ENCODE measurements at places on chromosomes 7 and 10.
A peak's percentile ranks its signal among the peaks of the same experiment; 100 is the strongest.

DNA sequence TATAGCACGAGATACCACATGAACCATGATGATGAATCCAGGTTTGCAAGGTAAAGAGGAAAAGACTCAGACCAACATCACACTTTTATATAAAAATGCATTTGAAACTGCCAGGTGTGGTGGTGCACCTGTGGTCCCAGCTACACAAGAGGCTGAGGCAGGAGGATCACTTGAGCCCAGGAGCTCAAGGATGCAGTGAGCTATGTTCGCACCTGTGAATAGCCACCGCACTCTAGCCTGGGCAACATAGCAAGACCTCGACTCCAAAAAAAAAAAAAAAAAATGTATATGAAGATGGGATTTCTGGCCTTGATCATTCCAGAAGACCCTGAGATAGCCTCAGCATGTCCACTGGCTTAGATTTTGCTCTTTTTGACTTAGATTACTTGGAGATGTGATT, 161.6 kb downstream of the PARD3 start:
- H3K27me3 ChIP-seq = no peaks in the 10 kb centered on the region
- no peak for DNase-seq
- no peaks in the 10 kb centered on the region for H3K4me1 ChIP-seq
- H3K36me3 ChIP-seq = no peaks in the 10 kb centered on the region
- no peak overlapping the region for H3K27ac ChIP-seq

GRCh38 chr7:92669616-92670165, 79.5 kb upstream of the FAM133B start:
- H3K27ac ChIP-seq = peak overlapping the region; percentile 82
- peaks cover 72% of the 10 kb centered on the region for H3K36me3 ChIP-seq
- H3K4me1 ChIP-seq = peaks cover 79% of the 10 kb centered on the region
- peak overlapping the region; percentile 27 for H3K4me3 ChIP-seq

- DNase-seq = no peak
- H3K4me1 ChIP-seq = no peaks in the 10 kb centered on the region
- H3K27ac ChIP-seq = no peak overlapping the region
- no peaks in the 10 kb centered on the region for H3K27me3 ChIP-seq
- no peak overlapping the region for H3K4me3 ChIP-seq
- no peaks in the 10 kb centered on the region for H3K36me3 ChIP-seq
Measured at GRCh38 chr10:126421756-126422256, 33.5 kb upstream of the ADAM12 start.

DNA sequence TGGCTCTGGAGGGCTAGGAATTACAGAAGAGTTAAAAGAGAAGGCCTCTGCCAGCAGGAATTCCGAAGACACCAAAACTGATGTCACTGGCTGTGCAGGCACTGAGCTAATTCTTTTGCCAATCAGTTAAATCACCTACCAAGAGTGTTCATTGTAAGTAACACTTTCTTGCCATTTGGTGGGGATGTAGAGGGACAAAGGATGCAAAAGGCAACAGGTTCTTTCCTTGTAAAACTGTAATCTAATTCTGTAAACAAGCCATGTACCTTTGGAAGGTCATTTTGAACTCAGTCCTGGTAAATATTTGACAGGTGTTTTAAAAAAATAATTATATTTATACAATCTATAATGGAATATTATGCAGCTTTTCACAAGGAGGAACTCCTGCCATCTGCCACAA, 438.4 kb downstream of the AUTS2 start:
- no peak for DNase-seq
- H3K4me3 ChIP-seq = no peak overlapping the region
- H3K27ac ChIP-seq = no peak overlapping the region
- H3K36me3 ChIP-seq = no peaks in the 10 kb centered on the region
- H3K27me3 ChIP-seq = no peaks in the 10 kb centered on the region
- no peaks in the 10 kb centered on the region for H3K4me1 ChIP-seq

GRCh38 chr7:94445696-94446194, 51.0 kb downstream of the COL1A2 start:
- no peaks in the 10 kb centered on the region for H3K4me1 ChIP-seq
- no peak for DNase-seq
- H3K4me3 ChIP-seq = no peak overlapping the region
- H3K27me3 ChIP-seq = peaks cover 25% of the 10 kb centered on the region
- no peak overlapping the region for H3K27ac ChIP-seq

DNA sequence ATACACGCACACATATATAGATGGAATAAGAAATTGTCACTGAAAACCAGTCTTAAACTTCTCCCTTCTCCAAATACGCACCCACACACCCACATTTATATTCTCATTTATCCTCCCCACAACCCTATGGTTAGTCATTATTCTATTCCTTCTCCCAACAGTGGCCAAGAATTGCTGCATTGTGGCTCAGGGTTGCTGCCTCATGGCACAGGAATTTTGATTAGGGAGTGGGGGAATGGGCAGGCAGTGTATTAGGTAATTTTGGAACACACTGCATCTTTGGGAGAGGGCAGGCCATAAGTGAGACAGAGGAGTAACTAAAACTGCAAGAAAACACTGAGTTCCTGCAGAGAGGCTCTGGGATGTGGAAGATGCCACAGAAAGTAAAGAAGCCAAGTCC, 35.7 kb downstream of the NAPEPLD start:
- H3K4me1 ChIP-seq = peaks cover 28% of the 10 kb centered on the region
- H3K27ac ChIP-seq = no peak overlapping the region
- no peak overlapping the region for H3K4me3 ChIP-seq
- no peaks in the 10 kb centered on the region for H3K27me3 ChIP-seq
- no peak for DNase-seq
- peaks cover 51% of the 10 kb centered on the region for H3K36me3 ChIP-seq

GRCh38 chr7:108515013-108515412, 10.9 kb downstream of the PNPLA8 start:
- DNase-seq = no peak
- no peak overlapping the region for H3K4me3 ChIP-seq

DNA sequence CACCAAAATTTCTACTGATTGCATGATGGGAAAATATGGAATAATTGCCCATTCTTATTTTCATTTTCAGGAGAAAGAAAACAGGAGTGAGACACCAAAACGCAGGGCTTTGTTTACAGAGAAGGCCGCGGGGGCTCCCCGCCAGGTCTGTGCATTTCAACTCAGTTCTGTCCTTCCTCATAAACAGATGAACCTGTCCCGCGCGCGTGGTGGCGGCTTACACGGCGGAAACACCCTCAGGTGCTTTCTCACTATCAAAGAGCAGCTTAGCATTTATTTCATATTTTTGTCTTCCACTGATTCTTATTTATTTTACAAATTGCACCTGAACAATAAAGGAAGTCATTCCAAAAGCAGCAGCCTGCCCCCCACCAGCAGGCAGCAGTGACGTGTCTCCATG, 579.4 kb downstream of the PTPRN2 start:
- H3K4me1 ChIP-seq = peaks cover 10% of the 10 kb centered on the region
- H3K27ac ChIP-seq = no peak overlapping the region
- no peak for DNase-seq
- no peak overlapping the region for H3K4me3 ChIP-seq
- no peaks in the 10 kb centered on the region for H3K27me3 ChIP-seq

- H3K27ac ChIP-seq = no peak overlapping the region
- no peak overlapping the region for H3K4me3 ChIP-seq
- DNase-seq = no peak
- no peaks in the 10 kb centered on the region for H3K4me1 ChIP-seq
- no peaks in the 10 kb centered on the region for H3K36me3 ChIP-seq
- H3K27me3 ChIP-seq = no peaks in the 10 kb centered on the region
Measured at GRCh38 chr7:90931986-90932916, 332.0 kb upstream of the FZD1 start.

DNA sequence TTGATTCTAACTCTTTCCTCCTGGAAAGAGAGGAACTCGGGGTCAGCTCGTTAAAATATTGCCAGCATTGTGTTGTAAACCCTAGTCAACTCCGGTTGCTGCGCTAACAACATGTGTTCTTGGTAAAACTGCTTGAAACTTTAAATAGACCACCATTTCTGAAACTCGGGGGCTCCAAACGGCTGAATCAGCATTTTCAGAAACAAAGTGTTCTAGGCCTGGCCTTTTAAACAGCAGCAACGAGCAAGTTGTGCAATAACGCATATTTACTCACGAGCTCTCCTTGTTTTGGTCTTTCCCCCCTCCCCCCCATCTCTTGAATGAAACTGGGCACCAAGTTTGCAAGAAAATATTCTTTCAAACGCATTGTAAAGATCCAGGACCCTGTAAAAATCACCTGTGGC, 9.2 kb upstream of the GRB10 start:
- peak overlapping the region; percentile 55 for H3K4me3 ChIP-seq
- peaks cover 4% of the 10 kb centered on the region for H3K4me1 ChIP-seq
- H3K27ac ChIP-seq = no peak overlapping the region
- DNase-seq = no peak
- no peaks in the 10 kb centered on the region for H3K36me3 ChIP-seq

DNA sequence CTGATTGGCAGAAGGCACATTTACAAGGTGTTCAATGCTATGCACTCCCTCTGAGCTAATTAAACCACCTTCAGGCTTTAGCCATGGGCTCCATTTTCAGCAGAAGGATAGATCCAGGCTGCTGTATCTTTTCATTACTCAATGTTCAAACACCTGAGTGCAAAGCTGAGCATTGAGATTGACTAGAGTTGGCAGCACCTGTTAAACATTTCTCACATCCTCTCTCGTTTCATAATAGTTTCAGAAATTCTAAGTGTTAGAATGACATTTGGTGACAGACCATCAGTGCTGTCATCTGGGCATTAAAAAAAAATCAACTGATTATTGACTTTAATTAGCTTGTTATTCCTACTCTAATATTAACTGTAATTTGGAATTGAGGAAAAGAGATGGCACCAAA, 187.1 kb upstream of the SEMA3E start:
- no peaks in the 10 kb centered on the region for H3K27me3 ChIP-seq
- H3K36me3 ChIP-seq = no peaks in the 10 kb centered on the region
- no peak overlapping the region for H3K4me3 ChIP-seq
- no peak overlapping the region for H3K27ac ChIP-seq
- DNase-seq = no peak
- no peaks in the 10 kb centered on the region for H3K4me1 ChIP-seq

- H3K4me1 ChIP-seq = peaks cover 5% of the 10 kb centered on the region
- H3K36me3 ChIP-seq = no peaks in the 10 kb centered on the region
- H3K27me3 ChIP-seq = no peaks in the 10 kb centered on the region
Measured at GRCh38 chr7:37420946-37421695, 27.5 kb downstream of the ELMO1 start.

GRCh38 chr7:130814778-130815335, 80.8 kb upstream of the KLF14 start:
- no peak overlapping the region for H3K4me3 ChIP-seq
- no peak overlapping the region for H3K27ac ChIP-seq
- peaks cover 8% of the 10 kb centered on the region for H3K27me3 ChIP-seq
- H3K36me3 ChIP-seq = no peaks in the 10 kb centered on the region

GRCh38 chr7:128448751-128449302, 6.9 kb upstream of the HILPDA start:
- DNase-seq = no peak
- H3K36me3 ChIP-seq = no peaks in the 10 kb centered on the region
- no peak overlapping the region for H3K27ac ChIP-seq
- peaks cover 16% of the 10 kb centered on the region for H3K4me1 ChIP-seq
- peaks cover 29% of the 10 kb centered on the region for H3K27me3 ChIP-seq

- H3K27me3 ChIP-seq = peaks cover 2% of the 10 kb centered on the region
- H3K27ac ChIP-seq = no peak overlapping the region
- no peaks in the 10 kb centered on the region for H3K36me3 ChIP-seq
- no peak overlapping the region for H3K4me3 ChIP-seq
Measured at GRCh38 chr10:125093199-125093973, 67.0 kb downstream of the CTBP2 start.

- peaks cover 1% of the 10 kb centered on the region for H3K36me3 ChIP-seq
- H3K27ac ChIP-seq = no peak overlapping the region
- no peak overlapping the region for H3K4me3 ChIP-seq
- H3K4me1 ChIP-seq = peaks cover 16% of the 10 kb centered on the region
Measured at GRCh38 chr7:138809346-138809745, 11.3 kb upstream of the ATP6V0A4 start.

GRCh38 chr7:151167197-151167961, at the start of gene GBX1:
Gene GBX1 (minus strand): TSS chr7:151167694. CDS start chr7:151167548, 146 bp downstream.
- H3K27ac ChIP-seq = no peak within 1 kb of the TSS
- H3K36me3 ChIP-seq = no peaks in the 10 kb centered on the region
- H3K4me3 ChIP-seq = peak within 1 kb of the TSS; percentile 38

DNA sequence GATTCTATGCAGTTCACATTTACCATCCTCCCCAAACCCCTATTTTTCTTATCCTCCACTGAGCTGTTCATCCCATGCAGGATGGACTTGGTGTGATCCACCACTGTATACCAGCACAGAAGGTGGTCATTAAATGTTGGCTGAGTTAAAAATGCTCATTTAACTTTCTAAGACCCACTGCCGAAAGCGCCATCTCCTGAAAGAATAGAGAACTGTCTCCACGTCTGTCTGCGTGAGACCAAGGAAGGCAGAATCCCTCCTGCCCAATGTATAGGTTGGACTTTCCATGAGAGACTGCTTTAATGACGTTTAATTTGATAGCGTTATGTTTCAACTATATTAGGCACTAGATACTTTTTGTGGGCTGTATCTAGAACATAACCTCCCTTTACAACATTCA, 124.3 kb downstream of the GPAM start:
- no peaks in the 10 kb centered on the region for H3K36me3 ChIP-seq
- H3K27me3 ChIP-seq = no peaks in the 10 kb centered on the region

GRCh38 chr7:7428806-7429205, 106.9 kb downstream of the COL28A1 start:
- H3K27me3 ChIP-seq = peaks cover 22% of the 10 kb centered on the region
- DNase-seq = no peak
- H3K36me3 ChIP-seq = no peaks in the 10 kb centered on the region
- peaks cover 6% of the 10 kb centered on the region for H3K4me1 ChIP-seq
- H3K27ac ChIP-seq = no peak overlapping the region

- H3K27ac ChIP-seq = no peak overlapping the region
- no peaks in the 10 kb centered on the region for H3K36me3 ChIP-seq
- peaks cover 15% of the 10 kb centered on the region for H3K4me1 ChIP-seq
- no peak for DNase-seq
Measured at GRCh38 chr10:22381262-22381661, 36.0 kb downstream of the SPAG6 start.

- peaks cover 2% of the 10 kb centered on the region for H3K36me3 ChIP-seq
- H3K4me1 ChIP-seq = peaks cover 33% of the 10 kb centered on the region
- H3K27me3 ChIP-seq = peaks cover 3% of the 10 kb centered on the region
- peak overlapping the region; percentile 49 for H3K4me3 ChIP-seq
- peak; percentile 79 for DNase-seq
Measured at GRCh38 chr10:132162021-132162531, 24.7 kb upstream of the DPYSL4 start.

- peaks cover 23% of the 10 kb centered on the region for H3K27me3 ChIP-seq
- H3K36me3 ChIP-seq = peaks cover 6% of the 10 kb centered on the region
- no peak for DNase-seq
- no peak overlapping the region for H3K4me3 ChIP-seq
- peaks cover 26% of the 10 kb centered on the region for H3K4me1 ChIP-seq
Measured at GRCh38 chr10:48284002-48284546, 9.6 kb upstream of the FRMPD2 start.

- no peaks in the 10 kb centered on the region for H3K4me1 ChIP-seq
- no peaks in the 10 kb centered on the region for H3K27me3 ChIP-seq
- no peak overlapping the region for H3K27ac ChIP-seq
- no peaks in the 10 kb centered on the region for H3K36me3 ChIP-seq
Measured at GRCh38 chr7:85688712-85689111, 501.9 kb upstream of the SEMA3D start.

DNA sequence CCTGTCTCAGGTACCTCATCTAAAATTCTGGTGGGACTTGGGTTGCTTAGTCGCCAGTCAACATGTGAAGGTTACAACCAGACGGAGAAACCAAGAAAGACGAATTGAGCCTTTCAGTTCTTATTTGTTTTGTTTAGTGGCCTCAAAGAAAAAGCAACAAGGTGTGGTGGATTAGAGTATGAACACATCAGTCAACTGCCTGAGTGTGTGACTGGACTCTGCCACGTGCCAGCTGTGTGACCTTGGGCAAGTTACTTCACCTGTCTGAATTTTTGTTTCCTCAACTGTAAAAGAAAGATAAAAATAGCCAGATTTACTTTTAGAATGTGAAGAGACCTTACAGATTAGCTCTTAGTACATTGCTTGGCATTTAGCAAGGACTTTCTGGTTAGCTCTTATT, 259.2 kb downstream of the CREB5 start:
- no peaks in the 10 kb centered on the region for H3K27me3 ChIP-seq
- no peak overlapping the region for H3K27ac ChIP-seq
- no peak overlapping the region for H3K4me3 ChIP-seq
- H3K4me1 ChIP-seq = no peaks in the 10 kb centered on the region
- H3K36me3 ChIP-seq = no peaks in the 10 kb centered on the region
- DNase-seq = no peak

Measured in activated CD8-positive, alpha-beta memory T cell treated with anti-CD3 and anti-CD28 coated beads, Interleukin-2, amount 10 ng/mL, durations not matched to agents 7 days and 5 days (primary cell).